ENCODE measurements at places on chromosomes 2 and 18.
A peak's percentile ranks its signal among the peaks of the same experiment; 100 is the strongest.

DNA sequence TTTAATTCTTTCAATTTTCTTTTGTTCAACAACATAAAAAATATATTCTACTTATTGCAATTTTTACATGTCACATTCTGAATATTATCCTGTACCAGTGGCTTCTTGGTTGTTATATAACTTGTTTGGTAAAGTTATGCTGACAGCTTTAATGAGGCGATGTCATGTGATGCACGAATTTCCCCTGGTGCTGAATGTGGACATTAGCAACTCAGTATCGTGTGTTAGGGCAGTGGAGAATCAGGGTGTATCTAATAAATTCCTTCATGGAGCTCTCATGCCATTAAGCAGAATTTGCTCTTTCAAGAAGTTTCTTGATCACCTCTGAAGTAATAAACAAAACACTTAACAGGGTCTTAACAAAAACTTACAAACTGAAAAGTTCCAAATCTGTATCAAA lies 99.6 kb upstream of the DNMT3A start:
- DNase-seq, result no peak

DNA sequence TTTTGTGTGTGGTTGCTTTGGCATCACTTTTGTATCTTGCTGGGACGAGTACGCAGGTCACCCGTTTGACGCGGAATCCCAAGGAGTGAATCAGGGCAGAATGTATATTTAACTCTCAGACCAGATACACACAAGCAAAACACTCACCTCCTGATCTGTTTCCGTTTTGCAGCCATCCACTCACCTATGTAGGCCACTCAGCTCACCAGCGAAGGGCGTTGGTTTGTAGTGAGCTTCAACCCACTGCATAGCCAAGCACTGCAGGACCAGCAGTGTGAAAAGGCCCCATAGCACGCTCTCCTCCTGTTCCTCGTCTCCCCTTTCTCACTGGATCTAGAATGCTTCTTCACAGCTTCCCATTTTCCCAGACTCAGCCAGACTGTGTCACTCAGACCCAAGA lies 58.3 kb downstream of the ZNF532 start:
- no peak for DNase-seq

DNA sequence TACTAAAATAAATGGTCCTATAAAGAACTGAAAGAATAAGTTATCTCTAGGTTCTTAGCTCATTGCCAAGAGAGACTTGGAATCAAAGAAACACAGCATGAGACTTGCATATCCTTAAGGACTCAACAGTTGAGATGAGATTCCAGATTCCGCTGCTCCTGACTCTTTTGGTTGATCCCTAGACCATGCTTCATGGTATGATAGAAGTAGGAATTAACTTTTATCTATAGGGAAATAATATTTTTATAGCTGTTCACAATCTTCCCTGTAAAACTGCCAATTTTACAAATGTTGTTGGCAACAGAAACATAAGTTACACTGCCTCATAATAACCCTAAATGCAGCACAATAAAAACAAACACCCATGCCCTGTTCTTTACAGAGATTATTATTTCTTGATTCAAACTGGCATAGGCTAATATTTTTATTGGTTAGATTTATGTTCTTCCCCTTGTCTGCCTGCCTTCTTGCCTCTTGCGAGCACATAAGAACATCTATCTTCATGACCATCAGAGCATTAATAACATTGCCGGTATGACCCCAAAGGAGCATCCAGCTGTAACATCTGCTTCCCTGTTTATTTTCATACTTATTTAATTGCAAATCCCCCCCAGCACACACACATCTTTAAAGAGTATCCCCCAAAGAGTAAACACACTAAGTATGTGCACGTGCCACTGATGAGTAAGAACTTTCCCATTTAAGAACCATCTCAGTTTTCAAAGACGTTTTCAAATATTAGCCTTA lies 735.7 kb upstream of the SLC8A1 start:
- DNase-seq, result no peak

GRCh38 chr2:33673937-33674336 lies 74.8 kb upstream of the FAM98A start:
- no peak for DNase-seq

DNA sequence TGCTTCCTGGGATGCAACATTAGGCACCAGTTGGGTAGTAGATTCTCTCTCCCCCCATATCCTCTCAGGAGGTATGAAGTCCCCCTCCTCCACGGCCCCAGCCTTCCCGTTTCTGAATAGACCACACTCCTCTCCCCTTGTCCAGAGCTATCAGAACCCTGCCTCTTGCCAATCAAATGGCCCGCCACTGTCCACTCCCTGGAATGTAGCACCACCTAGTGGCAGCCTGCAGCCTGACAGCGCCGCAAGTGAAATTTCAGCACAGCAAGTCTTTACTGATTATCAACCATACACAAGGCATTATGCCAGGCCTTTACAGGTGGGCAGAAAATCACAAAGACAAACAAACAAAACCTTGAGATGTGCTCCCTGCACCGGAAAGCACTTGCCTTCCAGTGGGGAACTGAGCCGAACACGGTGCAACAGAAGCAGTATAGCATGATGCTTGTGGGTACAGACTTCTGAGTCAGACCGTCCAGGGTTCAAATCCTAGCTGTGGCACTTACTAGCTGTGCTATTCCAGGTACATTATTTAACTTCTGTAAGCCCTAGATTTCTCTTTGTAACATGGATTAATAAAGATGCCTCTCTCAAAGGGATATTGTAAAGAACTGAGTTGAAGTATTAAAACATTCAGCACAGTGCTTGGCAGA lies 174.0 kb downstream of the SMAD2 start:
- peak; percentile 37 for DNase-seq

DNA sequence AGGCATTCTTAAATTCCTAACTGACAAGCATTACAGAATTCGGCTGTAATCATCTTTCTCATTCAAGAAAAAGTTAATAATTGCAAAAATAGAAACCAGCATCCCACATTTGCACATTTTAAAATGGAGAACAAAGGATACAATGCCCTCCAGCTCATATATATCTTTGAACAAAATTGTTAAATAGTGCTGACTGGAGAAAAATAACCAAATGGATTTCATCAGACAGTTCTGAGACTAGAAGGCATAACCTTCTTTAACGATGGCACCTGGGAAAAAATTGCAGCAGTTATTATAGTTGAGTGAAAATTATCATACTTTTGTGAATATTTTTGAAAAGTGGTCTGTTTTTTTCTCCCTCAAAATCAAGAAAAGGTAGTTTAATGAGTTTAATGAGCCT lies 138.9 kb upstream of the CDH19 start:
- DNase-seq, result no peak
